ENCODE measurements at places on chromosomes 6 and 20.

GRCh38 chr20:36587388-36588070 lies 14.1 kb downstream of the TGIF2 start:
- DNase-seq, result no peak

DNA sequence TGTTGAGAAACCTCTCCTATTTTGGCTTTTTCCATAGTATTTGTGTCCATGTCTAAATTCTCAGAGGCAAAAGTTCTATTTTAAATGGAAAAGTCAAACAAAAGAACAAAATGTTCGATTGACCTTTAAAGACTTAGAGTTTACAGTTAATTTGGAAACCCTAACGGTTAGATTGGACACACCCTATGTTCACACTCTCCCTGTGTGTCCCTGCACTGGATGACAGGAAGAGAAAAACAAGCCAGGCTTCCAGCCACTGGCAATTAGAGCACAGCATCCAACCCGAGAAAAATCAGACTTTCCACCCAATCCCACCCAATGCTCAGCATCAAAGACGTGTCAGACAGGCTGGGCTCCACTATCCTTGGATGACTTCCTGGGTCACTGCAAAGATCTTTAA lies 241.3 kb downstream of the TBXT start:
- DNase-seq, result no peak

- DNase-seq, result no peak
Measured at GRCh38 chr20:12372557-12372956, 454.9 kb downstream of the BTBD3 start.

GRCh38 chr6:11273406-11274065 lies 41.1 kb upstream of the NEDD9 start:
- no peak for DNase-seq

DNA sequence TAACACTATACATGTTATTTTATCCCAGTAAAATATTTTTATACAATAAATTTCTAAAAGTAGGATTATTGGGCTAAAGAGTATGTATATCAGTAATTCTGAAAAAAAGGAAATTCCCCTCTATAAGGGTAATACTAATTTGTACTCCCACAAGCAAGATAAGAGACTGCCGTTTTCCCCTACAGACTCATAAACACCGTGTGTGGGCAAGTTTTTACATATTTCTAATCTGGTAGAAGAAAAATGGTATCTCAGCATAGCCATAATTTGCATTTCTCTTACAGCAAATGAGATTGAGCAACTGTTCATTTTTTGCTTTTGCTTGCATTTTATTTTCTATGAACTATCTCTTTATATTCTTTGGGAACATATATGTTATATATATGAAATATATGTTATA lies 26.0 kb upstream of the MYMX start:
- DNase-seq, result no peak

- no peak for DNase-seq
Measured at GRCh38 chr6:818196-818595, 125.3 kb upstream of the EXOC2 start.

Measured in stimulated activated CD4-positive, alpha-beta T cell treated with anti-CD3 and anti-CD28 coated beads, TNF-alpha, amount 100 ng/mL, for 1 hour (primary cell).